Stimulated activated CD4-positive, alpha-beta T cell treated with anti-CD3 and anti-CD28 coated beads, TNF-alpha, amount 100 ng/mL, for 1 hour (primary cell): ENCODE measurements at places on chromosomes 16 and 17.

- DNase-seq = no peak
Observed at GRCh38 chr17:50469208-50469605, 527 bp upstream of the CHAD start.

- no peak for DNase-seq
Observed at GRCh38 chr17:31686495-31686894, 172.5 kb downstream of the COPRS start.

- DNase-seq = no peak
Observed at GRCh38 chr16:48452991-48453760, 68.0 kb upstream of the SIAH1 start.

DNA sequence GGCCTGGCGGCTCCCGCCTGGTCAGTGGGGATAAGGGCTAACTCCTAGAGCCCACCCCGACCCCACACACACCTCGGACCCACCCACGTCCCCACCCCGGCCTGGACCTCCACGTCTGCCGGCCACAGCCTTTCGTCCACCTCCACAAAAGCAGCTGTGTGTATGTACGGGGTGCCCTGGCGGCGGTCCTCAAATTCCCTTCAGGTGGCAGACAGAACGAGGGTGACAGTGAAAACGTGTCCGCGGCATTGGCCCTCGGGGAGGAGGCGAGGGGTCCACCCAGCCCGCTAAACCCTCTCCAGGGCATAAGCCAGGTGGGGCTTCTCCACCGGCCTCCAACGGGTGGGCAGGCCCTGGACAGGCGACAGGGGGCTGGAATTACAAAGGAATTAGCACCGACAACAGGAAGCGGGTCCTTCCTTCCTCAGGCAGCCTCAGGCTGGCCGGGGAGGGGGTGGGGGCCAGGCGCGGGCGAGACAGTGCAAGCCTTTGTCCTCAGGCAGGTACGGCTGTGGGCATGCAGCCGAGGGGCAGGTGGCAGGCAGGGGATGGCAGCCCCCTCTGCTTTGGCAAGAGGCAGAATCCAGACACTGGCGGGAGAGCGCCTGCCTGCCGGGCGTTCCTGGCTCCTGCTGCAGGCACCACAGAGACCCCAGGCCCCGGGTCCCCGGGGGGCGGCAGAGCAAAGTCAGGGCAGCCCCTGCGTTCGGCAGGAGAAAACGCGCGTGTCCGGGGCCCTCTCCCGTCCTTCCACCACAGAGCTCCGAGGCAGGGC is 12.3 kb upstream of the PITPNA start:
- no peak for DNase-seq

- DNase-seq = no peak
Observed at GRCh38 chr17:7224110-7224509, 4.4 kb downstream of the ACADVL start.

GRCh38 chr17:45414990-45415881 is 17.4 kb downstream of the ARHGAP27 start:
- DNase-seq = no peak
